ENCODE measurements at places on chromosomes 16 and 17.

- no peak for DNase-seq
These were observed 45.0 kb downstream of the ZNF652 start for GRCh38 chr17:49316889-49317675.

DNA sequence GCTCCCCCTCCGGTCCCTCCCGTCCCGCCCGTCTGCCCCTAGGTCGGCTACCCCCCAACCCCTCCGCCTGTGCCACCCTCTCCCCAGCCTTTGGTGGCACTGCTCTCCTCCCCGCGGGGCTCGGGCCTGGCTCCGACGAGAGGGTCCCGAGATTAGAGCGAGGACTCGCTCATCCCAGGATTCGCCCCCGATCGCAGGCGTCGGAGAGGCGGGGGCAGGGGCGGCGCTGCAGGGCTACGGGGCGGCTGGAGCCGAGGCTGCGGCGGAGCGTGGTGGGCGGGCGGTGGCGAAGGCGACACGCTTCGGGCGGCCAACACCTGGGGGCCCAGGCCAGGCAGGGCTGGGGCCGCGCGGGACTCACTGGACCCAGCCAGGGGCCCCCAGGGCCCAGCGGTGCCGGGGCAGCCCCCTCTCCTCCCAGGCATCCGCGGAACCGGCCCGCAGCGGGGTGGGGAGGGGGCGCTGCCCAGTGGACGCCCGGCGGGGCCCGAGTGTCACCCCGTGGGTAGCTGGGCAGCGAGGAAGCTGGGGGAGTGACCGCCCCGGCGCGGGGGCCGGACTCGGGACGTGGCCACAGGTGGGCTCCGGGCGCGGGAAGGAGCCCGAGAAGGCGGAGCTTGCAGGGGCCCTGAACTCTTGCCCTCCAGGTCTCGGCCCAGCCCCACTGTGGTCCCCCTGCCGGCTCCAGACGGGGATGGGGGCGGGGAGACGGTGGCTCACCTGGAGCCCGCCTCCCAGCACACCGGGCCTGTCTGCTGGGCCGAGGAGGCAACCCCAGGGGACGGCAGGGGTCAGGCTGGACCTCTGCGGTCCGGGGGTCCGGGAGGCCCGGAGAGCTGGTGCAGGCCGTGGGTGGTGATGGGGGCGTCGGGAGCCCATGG, 1.5 kb downstream of the MGAT5B start:
- DNase-seq, result no peak

DNA sequence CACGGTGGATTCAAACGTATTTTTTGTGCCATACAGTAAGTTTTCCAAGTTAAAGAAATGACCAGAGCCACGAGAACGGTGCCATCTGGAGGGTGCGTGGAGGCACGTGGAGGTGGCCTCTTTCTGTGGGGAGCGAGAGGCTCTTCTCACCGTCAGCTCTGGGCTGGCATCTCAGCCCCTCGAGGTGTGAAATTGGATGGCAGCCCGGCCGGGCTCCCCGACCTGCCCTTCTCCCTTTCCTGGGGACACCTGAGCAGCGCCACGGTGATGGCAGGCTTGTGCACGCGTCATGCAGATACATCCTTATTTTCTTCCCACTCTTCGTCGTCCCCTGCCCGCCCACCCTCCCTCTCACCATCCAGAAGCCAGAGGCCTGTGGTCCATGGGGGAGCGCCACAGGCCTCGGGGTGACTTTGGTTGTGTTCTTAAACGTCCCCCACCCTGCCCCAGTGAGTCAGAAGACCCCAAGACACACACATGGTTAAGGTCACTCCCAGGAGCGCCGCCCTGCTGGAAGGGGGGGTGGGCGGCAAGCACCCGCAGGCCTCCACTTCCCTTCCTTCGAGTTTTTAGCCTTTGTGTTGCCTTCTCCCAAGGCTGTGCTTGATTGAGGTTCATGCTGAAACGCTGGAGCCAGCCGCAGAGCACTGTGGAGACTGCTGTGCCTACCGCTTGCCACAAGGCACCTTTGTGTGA, 109.4 kb downstream of the BANP start:
- DNase-seq, result no peak

- no peak for DNase-seq
These were observed 12.6 kb upstream of the BCAR1 start for GRCh38 chr16:75263963-75264445.

DNA sequence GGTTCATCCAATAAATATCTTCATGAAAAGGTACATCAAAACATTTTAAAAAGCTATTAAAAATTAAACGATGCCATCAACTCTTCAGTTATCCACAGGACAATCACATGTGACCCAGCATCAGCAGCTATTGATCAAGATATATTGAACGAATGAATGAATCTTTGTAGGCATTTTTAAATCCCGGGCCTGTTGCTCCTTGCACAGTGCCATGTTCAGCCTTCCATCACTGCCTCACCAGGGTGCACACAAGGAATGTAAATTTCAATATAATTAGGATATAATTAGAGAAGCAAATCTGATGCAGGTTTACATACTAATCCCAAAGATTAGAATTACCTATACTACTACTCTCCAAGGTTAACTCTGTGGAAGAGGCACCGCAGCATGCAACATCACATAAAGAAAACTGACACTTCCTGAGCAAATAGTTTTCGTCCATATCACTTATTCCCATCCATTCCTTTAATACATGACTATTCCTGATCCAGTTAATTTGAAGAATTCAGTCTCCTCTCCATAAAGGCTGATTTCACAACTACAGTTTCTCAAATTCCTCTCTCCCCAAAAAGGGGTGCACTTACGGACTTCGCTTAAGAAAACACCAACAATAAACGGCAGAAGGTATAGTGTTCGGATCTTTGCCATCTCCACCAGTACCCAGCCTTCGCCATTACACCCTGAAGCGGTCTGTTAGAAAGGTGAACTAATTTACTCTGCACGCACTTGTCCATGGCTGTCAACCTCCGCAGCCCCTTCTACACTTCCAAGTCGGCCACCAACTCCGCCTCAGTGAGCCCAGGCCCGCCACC, 938 bp downstream of the NCOR1 start:
- no peak for DNase-seq

DNA sequence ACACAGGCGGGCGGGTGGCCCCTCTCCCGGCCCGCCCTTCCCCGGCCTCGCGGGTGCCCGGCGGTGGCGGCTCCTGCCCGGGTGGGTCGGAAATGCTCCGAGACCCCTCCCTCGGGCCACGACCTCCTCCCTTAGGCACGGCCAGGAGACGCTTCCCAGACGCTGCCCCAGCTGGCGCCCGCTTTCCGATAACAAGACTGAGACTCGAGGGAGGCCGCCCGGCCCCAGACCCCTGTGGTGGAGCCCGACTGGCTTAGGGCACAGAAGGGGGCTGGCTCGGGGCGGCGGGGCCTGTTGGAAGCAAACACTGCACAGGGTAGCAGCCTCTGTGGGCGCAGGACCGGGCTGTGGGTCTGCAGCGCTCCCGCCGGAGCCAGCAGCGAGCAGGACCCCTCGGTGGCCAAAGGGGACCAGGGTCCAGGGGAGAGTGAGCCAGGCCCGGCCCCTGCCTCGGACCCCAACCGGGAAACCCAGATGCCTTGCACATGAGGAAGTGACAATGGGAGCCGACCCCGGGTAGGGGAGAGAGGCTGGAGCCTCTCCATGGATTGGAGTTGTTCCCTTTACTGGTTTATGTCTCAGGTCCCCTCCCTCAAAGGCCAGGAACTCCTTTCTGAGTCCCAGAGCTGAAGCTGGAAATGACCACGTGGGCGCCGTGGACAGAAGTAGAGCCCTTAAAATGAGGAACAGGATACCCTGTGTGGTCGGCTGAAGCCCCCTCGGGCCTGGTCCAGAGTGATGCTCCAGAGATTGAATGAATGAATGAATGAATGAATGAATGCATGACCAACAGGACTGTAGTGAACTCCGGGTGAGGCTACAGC, 19.8 kb upstream of the ADCY7 start:
- DNase-seq, result peak; percentile 34

GRCh38 chr17:12982224-12982623, 35.6 kb downstream of the ELAC2 start:
- DNase-seq, result no peak

- DNase-seq, result no peak
These were observed 13.4 kb downstream of the EPN2 start for GRCh38 chr17:19250421-19251173.

GRCh38 chr17:19368229-19368628, 5.7 kb upstream of the B9D1 start:
- DNase-seq, result no peak

DNA sequence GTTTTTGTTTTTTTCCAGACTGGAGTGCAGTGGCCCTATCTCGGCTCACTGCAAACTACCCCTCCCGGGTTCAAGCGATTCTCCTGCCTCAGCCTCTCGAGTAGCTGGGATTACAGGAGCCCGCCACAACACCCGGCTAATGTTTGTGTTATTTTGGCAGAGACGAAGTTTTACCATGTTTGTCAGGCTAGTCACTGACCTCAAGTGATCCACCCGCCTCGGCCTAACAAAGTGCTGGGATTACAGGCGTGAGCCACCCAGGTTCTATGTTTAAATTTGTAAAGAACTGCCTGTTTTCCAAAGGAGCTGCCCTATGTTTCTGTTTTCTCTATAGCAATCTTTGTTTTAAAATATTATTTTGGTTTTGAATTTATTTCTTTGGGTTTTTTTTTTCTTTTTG, 13.8 kb upstream of the C16orf87 start:
- no peak for DNase-seq

DNA sequence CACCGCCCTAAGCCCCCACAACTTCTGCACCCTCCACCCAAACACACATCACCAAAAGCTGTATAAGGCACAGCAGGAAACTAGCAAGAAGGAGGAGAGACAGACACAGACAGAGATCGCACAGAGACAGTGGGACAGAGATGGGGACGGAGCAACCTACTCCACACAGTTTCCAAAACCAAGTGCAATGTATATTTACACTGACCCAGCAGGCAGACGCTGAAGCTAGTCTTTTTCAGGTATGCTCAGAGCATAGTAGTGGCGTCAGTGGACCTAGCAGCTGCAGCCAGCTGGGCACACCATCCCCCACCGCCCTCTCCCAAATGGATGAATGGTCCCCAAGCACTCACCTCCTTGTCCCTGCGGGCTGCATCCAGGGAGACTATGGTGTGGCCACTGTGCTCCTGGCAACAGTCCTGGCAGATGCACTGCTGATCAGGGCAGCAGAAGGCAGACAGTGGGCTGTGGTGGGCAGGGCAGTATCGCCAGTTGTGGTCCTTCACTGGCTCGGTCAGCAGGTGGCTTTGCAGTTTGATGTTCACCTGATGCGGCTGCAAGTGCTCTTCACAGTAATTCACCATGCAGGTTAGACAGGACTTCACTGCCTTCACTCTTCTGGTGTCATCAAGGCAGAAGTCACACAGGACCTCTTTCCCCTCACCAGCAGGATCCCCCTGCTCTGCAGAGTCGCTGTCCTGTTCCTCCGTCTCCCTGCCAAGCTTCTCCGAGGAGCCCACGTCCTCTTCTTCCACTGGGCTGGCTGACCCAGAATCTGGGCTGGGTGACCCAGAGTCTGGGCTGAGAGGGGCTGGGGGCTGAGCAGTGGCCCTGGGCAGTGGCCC, 31.5 kb upstream of the FBXW10B start:
- no peak for DNase-seq

DNA sequence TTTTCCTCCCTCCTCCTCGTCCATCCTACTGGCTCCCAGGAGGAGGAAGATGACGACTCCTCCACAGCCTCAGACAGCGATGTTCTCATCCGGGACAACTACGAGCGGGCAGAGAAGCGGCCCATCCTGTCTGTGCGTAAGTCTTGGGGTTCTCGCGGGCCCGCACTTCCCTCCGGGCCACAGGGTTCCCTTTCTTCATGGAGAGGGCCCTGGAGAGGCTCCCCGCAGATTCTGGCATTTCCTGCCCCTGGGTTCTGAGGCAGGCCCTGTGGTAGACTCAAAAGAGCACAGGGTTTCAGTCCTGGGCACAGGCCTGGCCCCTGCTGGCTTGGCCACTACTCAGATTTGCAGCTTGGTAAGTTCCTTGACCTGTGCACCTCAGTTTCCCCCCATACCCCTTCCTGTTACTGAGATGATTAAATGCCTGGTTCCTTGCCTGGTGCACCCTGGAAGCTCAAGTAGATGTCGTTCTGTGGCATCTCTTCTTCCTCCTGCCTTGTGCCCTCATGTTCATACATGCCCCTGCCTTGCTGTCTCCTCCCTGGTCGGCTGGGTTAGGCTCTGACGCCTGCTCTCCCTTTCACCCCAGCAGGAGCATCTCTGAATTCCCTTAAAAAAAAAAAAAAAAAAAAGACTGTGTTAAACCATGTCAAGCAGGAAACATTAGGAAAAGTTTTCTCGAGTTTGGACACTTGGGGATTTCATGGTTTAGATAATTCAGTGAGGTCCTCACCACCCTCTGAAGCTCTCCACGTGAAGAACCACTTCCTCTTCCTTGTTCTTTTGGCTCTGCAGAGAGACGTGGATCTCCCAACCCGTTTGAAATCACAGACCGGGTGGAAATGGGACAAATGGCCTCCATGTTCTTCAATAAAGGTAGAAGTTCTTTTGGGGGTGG, 14.3 kb upstream of the NAT9 start:
- no peak for DNase-seq

DNA sequence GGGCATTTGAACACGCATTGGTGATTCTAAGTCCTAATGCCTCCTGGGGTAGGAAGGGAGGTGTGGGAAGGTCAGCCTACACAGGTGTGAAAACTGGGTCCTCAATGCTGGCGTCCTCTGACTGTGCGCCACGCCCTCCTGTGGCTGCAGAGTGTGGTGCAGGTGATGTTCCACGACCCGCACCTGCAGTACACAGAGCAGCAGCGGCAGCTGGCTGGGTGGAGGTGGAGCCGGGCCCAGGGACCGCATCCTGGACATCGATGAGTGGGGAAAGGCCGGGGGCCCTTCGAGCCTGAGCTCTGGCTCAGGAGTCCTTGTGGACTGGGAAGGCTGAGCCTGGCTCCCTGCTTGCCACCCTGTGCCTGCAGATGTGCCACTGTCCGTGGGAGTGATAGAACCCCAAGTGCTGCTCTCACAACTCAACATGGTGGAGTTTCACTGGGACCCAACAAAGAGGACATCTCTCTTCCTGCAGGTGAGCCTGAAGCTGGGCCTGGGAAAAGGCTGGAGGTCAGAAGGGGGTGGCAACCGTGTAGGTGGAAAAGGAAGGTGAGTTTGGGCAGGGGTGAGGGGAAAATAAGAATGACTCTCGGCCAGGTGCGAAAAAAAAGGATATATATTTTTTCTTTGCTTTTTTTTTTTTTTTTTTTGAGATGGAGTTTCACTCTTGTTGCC, 14.0 kb upstream of the STAC2 start:
- DNase-seq, result peak; percentile 77

DNA sequence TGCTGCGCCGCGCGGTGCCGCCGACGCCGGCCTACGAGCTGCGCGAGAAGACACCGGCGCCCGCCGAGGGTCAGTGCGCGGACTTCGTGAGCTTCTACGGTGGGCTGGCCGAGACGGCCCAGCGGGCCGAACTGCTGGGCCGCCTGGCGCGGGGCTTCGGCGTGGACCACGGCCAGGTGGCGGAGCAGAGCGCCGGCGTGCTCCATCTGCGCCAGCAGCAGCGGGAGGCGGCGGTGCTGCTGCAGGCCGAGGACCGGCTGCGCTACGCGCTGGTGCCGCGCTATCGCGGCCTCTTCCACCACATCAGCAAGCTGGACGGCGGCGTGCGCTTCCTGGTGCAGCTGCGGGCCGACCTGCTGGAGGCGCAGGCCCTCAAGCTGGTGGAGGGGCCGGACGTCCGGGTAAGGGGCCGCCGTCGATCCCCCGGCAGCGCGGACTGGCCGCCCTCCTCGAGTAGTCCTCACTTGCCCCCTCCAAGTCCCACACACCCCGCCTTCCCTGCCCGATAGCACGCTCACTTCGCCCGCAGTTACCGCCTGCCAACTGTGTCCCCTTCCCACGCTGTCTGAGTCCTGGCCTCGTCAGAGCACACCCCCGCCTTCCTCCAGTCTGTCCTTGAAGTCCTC, 470 bp downstream of the MLYCD start:
- DNase-seq, result peak; percentile 58

GRCh38 chr17:33896263-33896662, 358.8 kb upstream of the CCL2 start:
- DNase-seq, result no peak
